Left kidney (tissue), 8 donors: ENCODE measurements at places on chromosomes 2 and 18.

DNA sequence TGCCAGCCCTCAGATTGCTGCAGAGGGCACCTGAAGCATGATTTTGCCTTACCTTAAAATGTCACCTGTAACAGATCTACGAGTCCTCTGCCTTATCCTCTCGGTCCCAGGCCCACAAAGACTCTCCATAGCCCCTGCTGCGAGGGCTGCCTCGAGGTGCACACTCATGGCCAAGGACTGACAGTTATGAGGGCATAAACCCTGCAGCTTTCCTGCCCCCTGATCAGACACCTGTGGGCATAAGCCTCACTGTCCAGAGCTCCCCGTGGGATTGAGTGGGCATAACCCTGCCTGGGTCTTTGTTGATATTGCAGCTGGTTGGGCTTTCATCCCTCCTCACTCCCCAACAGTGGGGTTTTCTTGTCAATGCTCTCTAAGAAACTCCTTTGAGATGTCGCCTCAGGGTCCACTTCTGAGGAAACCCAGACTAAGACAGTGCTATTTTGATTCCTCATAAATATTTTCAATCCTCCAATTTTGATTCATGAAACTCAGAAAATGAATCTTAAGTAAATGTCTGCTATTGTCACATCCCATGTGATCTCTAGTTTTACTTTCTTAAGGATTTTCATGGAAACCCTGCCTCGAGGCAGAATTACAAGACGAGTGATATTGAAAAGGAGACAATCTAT is 108.5 kb upstream of the NCK2 start:
- DNase-seq, result no peak

DNA sequence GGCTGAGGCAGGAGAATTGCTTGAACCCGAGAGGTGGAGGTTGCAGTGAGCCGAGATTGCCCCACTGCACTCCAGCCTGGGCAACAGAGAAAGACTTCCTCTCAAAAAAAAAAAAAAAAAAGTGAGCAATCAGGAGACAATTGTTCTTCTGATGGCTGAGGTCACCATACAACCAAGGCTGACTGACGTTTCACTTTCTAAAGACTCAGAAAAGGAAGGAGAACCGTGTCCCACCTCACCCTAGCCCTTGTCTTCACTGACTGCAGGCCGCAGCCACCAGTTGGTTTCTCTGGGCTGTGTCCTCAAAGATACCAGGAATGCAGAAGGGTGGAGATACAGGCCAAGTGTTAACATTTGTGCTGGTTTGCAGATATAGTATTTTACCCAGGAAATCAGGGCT is 7.7 kb upstream of the SLC35F6 start:
- no peak for DNase-seq

DNA sequence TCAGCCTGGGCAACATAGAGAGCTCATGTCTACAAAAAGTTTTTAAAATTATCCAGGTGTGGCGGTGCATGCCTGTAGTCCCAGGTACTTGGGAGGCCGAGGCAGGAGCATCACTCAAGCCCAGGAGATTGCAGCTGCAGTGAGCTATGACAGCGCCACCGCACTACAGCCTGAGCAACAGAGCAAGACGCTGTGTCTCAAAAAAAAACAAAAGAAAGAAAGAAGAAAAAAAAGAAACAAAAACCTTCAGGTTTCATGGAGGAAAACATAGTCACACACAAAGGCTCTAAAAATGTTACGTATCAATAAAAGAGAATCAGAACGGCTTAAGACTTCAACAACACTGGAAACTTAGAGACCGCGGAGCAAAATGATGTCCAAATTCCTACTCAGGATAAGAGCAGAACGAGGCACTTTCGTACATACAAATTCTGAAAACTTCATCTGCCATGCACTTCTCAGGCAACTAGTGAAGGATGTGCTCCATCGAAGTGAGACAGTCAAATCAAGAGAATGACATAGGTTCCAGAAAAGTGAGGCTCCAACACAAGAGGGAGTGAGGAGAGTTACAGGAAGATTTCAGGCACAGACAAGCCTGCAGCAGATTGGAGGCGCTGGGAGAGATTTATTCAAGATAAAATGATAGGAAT is 4.4 kb downstream of the HDLBP start:
- no peak for DNase-seq

GRCh38 chr2:224039080-224039769 is at the start of gene SERPINE2:
Gene SERPINE2, minus strand, starts transcription at chr2:224039286. Its CDS starts 37,386 bp downstream, at chr2:224001900.
- DNase-seq, result peak; percentile 68

GRCh38 chr2:36246320-36246990 is 109.1 kb upstream of the CRIM1 start:
- DNase-seq, result no peak

DNA sequence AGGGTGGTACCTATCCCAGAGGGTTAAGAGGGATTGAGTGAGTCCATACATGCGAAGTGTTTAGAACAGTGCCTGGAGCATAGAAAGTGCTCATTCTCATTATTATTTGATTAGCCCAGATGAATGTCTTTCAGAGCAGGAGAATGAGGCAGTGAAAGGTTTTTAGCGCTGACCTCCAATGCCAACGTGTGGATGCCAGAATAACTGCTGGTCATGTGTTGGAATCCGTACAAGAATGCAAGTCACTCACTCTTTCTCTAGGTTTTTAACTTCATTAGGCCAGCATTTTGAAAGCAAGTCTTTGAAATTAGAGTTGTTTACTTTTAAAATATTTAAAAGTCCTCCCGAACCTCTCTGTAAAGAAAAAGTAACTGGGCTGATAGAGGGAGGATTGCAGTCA is 374.2 kb downstream of the EN1 start:
- no peak for DNase-seq

DNA sequence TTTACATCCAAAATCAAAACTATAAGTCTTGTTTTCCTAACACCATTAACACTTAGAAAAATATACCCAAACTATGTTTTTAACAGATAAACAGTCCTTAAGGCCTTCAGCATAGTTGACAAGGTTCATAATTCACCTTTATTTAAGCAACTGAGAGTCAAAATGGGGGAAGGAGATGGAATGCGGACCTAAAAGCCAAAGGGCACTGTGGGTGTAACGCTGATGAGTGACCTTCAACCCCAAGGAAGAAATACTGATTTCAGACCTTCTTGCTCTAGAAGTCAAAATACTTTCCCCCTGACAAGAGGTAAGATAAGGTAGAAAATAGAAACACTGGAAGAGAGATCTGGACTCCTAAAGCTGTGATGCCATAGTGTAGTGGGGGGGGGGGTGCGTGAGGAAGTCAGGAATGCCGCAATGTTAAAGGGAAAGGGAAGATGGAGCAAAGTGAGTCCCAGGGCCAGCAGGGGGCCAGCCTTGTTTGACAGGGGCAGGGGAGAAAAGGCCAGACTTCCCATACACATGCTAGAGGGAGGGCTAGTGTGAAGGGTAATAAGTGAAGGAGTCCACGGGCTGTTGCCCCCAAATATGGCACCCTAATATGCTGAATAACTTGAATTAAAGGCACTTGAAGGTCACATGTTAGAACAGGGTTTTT is 31.4 kb downstream of the CCDC93 start:
- DNase-seq, result no peak

- no peak for DNase-seq
These were observed 228.3 kb downstream of the TPGS2 start for GRCh38 chr18:36600548-36600947.

- no peak for DNase-seq
These were observed 38.9 kb upstream of the SERPINE2 start for GRCh38 chr2:224077773-224078507.

- no peak for DNase-seq
These were observed 232.7 kb downstream of the CLIP4 start for GRCh38 chr2:29347774-29348461.

DNA sequence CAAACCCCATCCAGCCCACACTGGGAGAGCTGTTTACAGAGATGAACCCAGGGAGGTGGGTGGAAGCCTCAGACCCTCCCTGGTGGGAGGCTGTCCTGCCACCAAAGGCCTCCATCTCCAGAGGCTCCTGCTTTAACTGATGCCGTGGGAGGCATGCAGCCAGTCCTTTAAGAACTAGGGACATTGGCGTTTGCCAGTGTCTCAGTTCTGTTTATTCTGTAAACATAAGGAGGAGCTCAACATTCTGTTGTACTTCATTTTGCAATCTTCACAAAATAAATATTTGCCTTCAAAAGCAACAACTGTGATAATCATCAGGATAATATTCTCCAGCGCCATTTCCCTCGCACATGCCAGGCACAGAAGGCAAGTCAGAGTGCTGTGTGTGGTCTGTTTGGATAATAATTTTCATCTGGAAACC is 6.8 kb downstream of the EDAR start:
- DNase-seq, result no peak

DNA sequence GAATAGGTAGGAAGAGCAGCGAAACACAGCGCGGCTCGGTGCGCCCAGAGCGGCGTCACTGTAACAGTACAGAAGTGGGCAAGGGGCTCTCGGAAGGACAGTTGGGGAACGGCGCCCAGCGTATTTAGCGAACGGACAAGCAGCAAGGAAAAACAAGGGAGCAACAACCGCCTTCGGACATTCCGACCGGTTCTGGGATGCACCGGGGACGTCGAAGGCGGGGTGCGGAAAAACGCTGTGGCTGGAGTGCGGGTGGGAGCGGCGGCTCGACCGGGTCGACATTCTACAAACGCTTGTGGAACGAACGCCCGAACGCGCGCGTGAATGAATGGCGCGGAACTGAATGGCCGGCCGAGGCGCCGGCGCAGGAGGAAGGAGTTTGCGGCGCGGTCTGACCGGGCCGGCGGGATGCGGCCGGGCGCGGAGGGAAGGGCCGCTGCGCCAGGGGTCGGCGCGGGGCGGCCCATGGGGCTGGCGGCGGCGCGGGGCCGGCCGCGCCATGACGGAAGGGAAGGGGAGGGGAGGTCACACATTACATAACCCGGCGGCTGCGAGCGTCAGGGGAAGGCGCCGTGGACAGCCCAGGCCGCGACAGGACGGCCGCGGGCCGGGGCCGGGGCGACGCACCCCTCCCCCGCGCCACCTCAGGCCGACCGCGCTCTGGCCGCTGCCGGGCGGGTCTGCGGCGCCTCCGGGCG is 605 bp downstream of the REV1 start:
- DNase-seq, result peak; percentile 31

DNA sequence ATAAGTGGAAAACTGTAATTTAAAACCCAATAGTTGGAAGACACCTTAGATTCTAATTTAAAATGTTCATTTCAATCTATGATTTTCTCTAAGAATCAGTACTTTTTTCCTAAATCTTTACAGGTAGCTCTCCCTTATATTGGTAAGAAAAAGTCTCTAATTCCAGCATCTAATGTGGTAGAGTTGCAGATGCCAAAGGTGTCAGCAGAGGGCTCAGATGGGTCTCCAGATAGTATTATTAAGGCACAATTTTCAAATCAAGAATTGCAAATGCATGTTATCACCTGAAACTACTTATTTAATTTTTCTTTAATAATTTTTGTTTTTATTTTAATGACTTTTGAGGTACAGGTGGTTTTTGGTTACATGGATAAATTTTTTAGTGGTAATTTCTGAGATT is 25.5 kb upstream of the ITGA4 start:
- DNase-seq, result no peak

- DNase-seq, result peak; percentile 36
These were observed 15.4 kb upstream of the STAT4 start for GRCh38 chr2:191166111-191166755.

- DNase-seq, result no peak
These were observed 12.0 kb upstream of the C2orf66 start for GRCh38 chr2:196821195-196821594.

- no peak for DNase-seq
These were observed 1035.1 kb upstream of the SLC39A10 start for GRCh38 chr2:194621945-194622344.

GRCh38 chr2:62200291-62200841 is 4.5 kb downstream of the B3GNT2 start:
- no peak for DNase-seq

DNA sequence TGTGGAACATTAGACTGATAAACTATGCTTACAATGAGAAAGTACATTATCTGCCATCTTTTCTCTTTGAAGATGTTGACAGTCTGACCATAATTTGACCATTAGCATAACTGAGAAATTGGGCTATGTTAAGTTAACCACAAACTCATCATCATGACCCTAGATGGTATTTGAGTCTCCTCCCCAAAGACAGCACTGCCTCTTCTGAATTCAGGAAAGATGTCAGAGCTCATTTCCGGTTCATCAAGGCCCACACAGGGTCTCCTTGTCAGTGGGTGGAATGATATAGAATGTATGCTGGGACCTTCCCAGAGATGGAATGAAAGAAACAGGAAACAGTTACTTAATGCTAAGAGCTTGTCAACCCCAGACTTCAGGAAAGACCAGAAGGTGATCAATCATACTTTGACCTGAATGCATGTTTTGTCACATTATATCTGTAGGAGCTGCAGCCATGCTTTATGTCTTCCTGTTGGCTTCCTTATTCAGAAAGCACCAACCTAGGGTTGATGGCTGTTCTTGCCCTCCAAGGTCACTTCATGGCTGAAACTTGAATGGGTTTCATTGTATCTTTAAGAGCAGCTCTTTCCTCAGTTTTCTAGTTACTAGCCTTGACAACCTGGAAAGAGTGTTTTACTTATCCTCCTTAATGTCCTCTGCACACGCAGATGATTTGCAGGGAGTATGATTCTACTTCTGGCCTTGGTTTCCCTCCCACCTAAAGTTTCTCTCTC is 99.1 kb upstream of the NEUROD1 start:
- DNase-seq, result peak; percentile 63

DNA sequence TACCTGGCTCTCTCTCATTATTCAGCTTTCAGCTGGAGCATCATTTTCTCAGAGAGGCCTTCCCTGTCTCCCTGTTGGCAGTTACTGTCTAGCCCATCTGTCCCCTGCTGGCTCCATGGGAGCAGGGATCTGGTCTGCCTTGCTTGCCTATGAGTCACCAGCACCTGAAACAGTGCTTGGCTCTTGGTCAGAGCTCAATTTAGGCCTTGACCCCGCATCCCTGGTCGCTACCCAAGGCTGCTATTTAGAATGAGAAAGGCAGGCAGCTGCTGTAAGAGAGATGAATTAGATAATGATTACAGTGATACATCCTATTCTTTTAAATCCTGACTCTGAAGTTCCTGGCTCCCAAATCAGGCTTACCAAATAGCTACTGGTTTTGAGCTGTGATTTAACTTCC is 32.9 kb downstream of the KCNE4 start:
- no peak for DNase-seq

DNA sequence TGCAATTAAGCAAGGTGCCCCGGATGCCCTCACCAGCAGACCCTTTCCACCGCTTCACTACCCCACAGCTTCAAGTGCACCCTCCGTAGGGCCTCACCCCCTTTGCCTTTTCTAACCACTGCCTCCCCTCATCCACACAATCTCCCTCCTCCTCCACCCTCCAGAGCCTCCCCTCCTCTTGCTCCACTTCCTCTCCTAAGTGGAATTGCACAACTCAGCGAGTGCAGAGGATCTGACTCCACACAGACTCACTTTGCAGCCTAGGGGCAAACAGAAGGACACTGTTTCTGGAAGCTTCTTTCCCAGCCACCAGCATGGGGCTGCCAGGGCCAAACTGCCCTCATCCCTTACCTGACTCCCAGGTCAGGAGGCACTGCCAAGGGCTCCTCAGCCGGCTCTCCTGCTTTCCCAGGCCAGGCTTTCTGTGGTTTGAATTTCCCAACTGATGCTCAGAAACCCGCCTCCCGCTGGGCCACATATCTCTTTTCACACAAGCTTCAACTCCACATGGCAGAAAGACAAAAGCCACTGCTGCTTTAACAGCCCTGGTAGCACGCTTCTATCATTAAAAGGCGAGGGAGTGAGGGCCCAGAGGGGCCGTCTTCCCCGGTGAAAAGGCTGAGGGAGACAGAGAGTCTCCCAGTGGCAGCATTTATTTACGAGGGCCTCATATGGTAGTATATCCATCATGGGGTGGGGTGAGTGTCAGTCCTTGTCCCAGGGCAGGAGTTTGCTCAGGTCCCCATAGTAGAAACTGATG is 74.7 kb upstream of the MGAT4A start:
- no peak for DNase-seq
